NCI-H1436 (cell line): ENCODE measurements at places on chromosomes 3 and 15.

DNA sequence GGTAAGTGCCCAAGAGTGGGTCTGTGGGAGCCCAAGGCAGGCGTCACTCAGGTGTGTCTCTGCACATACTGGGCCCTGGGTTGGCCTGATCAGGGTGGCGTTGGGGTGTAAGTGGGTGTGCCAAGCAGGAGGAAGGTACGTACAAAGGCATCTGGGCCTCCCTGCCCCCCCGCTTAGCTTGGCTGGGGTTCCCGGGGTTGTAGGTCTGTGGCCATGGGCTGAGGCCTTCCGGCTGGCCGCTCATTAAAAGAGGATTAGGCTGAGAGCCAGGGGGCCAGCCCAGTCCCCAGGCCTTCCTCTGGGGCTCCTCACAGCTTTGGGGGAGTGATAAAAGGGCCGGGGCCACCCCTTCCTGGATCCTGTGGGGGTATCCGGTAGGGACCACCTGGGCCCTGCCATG, 13.3 kb downstream of the SEMA3F start:
- no peak for DNase-seq

- DNase-seq = no peak
These were observed 775.1 kb upstream of the CFAP20DC start for GRCh38 chr3:59824876-59825275.

DNA sequence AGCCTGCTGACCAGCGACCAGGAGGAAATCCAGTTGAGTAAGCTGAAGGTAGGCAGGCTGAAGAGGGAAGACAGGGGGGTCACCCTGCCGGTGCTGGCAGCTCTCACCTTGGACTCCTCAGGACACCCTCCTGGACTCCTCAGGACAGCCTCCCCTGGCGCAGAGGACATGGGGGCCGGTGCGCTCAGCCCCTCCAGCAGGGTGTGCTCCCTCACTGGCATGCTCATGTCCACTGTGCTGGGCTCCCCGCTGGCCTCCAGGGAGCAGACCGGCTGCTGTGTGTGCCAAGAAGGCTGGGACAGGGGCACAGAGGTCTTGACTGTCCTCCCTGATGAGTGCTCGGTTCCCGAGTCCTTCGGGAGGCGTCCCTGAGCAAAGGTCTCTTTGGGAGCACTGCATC, 183.6 kb downstream of the ATP10A start:
- DNase-seq = no peak

DNA sequence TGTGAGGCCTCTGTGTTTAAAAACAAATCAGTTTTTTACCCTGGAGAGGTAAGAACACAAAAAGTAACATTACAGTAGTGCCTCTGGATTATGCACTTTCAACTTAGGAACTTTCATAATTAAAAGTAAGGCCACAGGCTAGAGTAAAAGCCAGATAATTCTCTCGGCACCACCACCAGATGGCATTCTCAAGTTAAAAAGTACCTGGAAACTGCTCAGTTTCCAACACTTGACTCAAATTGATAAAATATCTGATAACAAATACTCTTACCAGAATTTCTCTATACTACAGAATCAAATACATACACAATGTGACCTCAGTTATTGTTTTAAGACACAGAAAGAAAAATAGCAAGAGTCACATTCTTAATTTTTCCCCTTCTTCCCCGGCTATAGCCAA, 19.9 kb downstream of the SPICE1 start:
- DNase-seq = no peak

GRCh38 chr3:42668413-42668760, 14.9 kb downstream of the ZBTB47 start:
- DNase-seq = no peak
